IMR-90 (cell line): ENCODE measurements at places on chromosomes 1 and 21.

- no peak for DNase-seq
Measured at GRCh38 chr1:243729956-243730355, 120.1 kb downstream of the AKT3 start.

- no peak for DNase-seq
Measured at GRCh38 chr1:64150729-64151230, 52.6 kb upstream of the UBE2U start.

GRCh38 chr1:168794057-168794456 is 65.1 kb upstream of the DPT start:
- DNase-seq, result no peak

- DNase-seq, result peak; percentile 60
Measured at GRCh38 chr1:186960861-186961260, 132.1 kb downstream of the PLA2G4A start.

GRCh38 chr1:11682799-11683198 is 1.9 kb upstream of the MAD2L2 start:
- DNase-seq, result peak; percentile 7

DNA sequence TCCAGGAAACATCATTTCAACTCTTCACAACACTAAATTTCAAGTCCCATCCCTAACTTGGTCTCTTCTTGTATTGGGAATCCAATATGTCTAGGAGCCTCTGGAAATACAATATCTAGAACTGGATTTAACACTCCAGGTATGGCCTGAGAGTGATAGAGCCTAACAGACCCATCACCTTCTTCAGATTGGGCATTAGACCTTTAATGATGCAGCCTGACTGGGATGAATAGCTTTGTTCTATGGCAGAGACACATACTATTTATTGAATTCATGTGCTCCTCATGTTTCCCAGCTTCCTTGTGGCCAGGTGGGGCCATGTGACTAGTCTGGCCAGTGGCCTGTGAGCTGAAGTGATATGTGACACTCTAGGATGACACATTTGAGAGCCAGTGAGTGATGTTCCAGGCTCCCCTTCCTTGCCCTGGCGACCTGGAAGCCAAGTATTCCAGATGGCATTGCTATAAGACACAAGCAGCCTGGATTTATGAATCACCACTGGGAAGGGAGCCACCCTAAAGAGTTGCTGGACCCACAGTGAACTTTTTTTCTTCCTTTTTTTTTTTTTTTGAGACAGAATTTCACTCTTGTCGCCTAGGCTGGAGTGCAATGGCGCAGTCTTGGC is 31.0 kb upstream of the POU3F1 start:
- DNase-seq, result no peak

GRCh38 chr1:165659581-165659895 is 28.5 kb downstream of the MGST3 start:
- DNase-seq, result no peak

DNA sequence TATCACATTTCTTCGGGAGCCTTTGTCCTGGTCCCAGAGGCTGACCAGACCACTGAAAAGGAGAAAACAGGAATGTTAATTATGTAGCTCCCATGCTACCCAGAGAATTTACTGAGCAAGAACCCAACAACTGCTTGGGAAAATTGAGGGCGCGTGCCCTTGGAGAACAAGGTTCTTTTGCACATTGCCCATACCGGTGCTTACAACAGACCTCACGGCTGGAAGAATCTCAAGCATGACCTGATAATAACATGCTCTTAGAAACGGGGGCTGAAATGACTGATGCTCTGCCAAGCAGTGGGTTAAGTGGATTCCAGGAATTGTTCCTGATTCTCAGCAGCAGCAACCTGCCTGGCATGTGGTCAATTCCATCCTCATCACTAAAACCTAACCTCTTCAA is 49.3 kb upstream of the AJAP1 start:
- no peak for DNase-seq

GRCh38 chr1:72557446-72558049 is 275.2 kb upstream of the NEGR1 start:
- DNase-seq, result peak; percentile 2

DNA sequence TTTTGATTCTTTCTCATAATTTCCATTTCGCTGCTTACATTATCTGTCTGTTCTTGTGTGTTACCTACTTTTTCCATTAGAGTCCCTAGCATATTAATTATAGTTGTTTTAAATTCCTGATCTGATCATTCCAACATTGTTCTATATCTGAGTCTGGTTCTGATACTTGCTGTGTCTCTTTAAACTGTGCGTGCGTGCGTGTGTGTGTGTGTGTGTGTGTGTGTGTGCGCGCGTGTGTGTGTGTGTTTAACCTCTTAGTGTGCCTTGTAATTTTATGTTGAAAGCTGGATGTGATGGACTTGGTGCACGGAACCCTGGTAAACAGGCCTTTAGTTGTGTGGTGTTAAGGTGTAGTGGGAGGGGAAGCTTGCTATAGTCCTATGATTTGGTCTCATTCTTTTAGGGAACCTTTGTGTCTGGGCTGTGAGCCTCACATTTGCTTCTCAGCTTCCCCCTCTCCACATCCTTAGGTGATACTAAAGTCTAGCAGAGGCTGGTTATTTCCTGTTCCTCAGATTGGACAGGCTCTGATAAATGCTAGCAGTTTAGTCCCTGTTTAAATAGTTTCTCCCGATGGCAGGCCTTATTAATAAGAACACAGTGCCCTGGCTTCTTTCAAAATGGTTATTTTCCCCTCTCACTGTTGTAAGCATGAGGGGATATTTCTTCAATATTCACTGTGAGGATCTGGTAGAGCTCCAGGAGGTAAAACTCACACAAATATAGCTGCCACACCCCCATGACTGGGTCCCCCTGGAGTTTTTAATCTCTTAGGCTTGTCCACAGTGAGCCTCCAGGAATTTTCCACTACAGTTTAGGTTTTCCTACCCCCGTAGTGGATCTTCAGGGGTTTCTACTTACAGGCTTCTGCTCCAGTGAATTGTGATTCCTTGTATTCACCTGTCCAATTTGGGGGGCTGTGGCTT is 118.3 kb downstream of the GALNT2 start:
- no peak for DNase-seq

DNA sequence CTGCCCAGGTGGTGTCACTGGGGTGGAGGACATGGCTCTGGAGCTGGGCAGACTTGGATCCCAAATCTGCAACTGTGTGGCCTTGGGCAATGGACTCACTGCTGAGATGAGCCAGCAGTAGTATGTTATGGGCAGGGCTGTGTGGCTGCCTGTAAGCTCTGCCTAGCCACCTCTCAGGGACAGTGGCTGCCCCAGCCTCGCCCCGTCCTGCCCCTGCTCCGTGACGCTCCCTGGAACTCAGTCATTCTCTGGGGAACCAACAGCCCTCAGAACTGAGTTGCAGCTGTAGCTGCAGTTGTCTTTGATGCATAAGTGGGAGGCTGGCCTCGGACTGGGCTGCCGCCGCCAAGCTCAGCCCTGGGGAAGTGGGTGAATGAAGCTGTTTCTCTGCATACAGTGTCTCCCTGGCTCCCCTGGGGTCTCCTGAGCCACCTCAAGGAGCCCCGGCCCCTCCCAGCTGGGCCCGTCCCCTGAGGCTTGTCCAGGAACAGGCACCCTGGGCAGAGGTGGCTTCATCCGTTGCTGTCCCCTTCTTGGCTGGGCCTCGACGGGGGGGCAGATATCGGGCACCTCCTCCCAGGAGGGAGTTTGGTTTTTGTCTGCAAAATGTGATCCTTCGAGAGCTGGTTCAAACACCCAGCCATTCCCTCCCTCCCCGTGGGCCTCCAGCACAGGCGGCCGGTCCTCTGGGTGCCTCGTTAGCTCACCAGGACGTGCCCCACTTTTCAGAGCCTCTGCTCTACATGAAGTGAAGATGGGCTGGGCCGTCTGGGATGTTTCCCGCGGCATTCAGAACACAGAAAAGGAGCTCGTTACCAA is 26.2 kb upstream of the PLCH2 start:
- no peak for DNase-seq

DNA sequence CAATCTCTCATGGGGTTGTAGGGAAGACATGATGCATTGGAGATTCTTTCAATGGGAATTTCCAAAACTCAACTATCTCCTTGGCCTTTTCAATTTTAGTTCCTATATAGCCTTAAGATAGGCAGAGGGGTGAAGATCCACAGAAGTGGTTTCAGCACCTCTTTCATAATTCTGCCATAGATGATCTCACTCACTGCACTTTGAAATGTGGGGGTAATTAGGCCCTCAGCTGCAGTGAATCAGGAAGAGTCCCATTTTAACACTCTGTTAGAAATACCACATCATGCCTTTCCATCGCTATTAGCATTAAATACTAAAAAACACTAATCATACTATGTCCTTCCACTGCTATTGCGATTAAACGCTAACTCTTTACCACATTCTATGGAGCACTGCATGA is 25.1 kb upstream of the EEIG2 start:
- no peak for DNase-seq

GRCh38 chr1:93692026-93692425 is 10.4 kb upstream of the BCAR3 start:
- no peak for DNase-seq

GRCh38 chr1:248046536-248046935 is at the start of gene OR2L3:
Gene OR2L3 (plus strand): TSS chr1:248046836. CDS start chr1:248060682, 13,846 bp downstream.
- DNase-seq, result no peak

- DNase-seq, result no peak
Measured at GRCh38 chr21:26043891-26044290, 126.7 kb downstream of the APP start.

DNA sequence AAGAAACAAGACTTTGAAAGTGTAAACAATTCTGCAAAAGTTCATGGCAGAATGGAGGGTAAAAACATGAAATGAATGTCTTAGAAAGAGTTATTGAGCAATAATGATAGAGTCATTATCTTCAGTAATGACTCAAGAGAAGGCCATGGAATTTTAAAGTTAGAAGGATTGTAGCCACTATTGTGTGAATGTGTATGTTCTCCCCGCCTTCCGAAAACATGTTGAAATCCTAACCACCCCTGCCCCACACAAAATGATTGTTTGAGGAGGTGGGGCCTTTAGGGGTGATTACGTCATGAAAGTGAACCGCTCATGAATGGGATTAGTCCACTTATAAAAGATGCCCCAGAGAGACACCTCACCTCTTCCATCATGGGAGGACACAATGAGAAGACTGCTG is 93.8 kb upstream of the CCDC190 start:
- DNase-seq, result peak; percentile 59

- no peak for DNase-seq
Measured at GRCh38 chr1:45971922-45972531, 160.4 kb downstream of the PIK3R3 start.

- no peak for DNase-seq
Measured at GRCh38 chr1:35847935-35848565, 35.0 kb upstream of the AGO1 start.

GRCh38 chr1:204541626-204542025 is 25.4 kb downstream of the MDM4 start:
- DNase-seq, result no peak

DNA sequence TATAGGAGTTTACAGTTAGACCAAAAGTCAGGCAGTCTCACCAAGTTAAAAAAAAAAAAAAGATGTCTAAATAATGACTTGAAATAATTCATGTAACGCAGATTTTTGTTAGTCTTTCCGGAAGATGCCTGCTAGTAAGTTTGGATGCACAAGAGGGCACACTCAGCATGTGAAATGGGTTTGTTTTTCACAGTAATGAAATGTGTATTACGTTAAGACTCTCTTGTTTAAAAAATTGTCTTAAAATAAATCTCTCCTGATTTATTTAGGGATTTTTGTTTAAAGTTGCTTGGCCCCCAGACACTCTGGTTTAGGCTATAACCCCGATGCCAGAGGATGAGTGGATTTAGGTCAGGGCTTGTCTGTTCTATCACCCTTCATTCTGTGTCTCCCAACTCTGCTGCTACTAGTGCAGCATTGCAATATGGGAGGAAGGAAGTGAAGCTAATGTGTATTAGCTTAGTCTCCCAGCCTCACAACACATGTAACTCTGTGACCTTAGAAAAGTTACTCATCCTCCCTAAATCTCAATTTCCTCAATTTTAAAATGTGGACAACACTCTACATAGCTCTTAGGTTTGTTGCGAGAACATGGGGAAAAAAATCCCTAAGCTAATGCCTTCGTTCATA is 25.7 kb downstream of the CTH start:
- DNase-seq, result peak; percentile 43

GRCh38 chr1:215082532-215083382 is at the start of gene KCNK2:
Gene KCNK2 (plus strand): TSS chr1:215082737. CDS start chr1:215083386, 649 bp downstream.
- DNase-seq, result peak; percentile 52

DNA sequence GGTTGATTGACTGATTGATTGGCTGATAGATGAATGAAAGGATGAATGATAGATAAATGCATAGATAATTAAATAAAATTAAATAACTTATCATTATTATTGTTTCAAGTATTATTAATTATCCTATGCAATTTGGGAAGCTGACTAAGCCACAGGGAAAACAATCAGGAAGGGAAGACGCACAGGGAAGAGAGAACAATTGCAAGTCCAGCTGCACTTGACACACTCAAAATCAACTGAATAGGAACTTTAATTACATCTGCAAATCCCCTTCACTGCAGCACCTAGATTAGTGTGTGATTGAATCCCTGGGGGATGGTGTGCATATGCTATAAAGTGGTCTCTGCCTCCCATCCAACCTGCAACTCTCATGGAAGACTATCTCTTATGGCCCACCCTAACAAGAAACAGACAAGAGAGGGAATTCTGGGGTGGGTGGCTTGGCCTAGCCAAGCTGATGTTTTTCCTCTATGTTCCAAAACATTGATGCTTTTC is 161.1 kb upstream of the FGGY start:
- DNase-seq, result no peak

DNA sequence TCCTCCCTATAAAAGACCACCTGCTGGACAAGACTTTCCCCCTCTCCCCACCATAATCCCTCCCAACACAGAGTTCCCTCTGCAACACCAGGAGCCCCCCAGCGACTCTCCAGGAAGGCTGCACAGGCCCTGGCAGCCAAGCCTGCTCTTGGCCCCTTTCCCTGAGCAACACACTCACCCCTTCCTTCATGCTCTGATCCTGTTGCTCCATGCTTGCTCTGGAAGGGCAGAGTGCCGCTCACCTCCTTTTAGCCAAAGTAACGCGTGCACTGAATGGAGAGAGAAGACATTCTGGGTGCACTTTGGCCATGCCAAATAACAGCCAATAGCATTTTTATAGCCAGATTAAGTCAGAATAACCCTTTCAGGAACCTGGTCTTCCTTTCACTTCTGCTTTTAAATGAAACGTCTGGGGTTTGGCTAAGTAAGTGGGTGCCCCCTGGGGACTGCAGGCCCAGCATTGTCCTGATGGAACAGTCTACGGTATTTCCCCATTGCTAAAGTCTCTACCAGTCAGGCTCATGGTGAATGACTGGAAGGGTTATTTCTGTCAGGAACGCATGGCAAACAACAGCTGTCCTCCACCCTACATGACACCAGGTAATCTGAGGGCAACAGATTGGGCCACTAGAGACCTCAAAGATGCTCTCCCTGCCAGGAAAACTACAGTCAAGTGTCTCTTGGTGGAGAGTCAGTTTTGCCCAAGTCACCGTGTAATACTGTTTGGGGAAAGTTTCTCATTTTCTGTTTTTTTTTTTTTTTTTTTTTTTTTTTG is at the start of gene SLC2A5:
TSS of gene SLC2A5 (minus strand) at position 310 of the 775 bp plus-strand sequence. CDS start at position 211, 99 bp downstream.
- no peak for DNase-seq

- DNase-seq, result no peak
Measured at GRCh38 chr21:44726826-44727225, 15.5 kb upstream of the TSPEAR start.

DNA sequence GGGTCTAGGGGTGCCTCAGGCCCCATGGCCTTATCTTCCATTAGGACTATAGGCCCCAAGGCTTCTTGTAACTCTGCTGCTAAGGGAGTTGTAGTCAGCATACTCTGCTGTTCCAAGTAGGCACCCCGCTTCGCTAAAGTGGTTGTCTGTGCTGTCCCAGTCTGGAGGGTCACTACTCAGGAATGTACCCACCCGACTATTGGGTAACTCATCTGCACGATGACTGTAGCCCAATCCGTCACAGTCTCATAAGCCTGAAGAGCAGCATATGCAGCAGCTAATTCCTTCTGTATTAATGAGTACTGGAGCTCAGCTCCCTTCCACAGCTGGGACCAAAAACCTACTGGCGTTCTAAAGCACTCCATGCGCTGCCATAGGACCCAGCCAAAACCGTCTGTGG is 111.0 kb downstream of the GDAP2 start:
- peak; percentile 45 for DNase-seq
